ENCODE measurements at places on chromosomes 1 and 21.
A peak's percentile ranks its signal among the peaks of the same experiment; 100 is the strongest.

GRCh38 chr1:1892079-1892762, 1.3 kb upstream of the GNB1 start:
- no peak for DNase-seq

DNA sequence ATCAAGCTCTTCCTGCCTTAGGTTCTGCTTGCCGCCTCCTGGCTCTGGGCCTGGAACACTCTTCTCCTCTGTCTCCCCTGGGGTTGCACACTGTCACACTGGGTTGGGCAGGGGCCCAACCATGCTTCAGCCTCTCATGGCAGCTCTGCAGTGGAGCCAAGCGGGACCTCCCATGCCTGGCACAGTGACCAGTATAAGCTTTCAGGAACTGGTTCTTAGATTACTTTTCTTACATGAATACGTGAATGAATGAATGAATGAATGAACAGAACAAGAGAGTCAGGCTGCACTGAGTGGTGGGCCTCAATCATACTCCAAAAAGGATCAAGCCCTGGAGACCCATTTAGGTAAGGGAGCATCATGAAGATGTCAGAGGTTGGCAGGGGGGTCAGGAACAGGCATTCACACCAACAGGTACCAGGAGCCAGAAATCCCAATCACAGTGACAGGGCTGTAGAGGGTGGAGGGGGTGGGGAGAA, 30.8 kb upstream of the TMEM125 start:
- no peak for DNase-seq

DNA sequence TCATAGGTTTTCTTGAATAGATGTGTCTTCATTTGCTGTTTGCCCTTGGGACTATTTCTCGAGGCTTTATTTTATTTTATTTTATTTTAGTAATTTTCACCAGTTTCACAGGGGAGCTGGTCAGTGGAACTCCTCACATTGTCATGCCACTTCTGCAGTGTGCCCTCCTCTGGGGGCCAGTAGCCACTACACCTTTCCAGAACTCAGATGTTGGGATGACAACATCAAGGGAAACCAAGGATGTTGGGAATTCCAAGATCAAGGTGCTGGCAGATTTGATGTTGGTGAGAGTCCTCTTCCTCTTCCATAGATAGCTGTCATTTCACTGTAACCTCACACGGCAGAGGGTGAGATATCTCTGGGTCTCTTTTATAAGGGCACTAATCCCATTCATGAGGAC, 35.5 kb downstream of the SLC26A9 start:
- no peak for DNase-seq

DNA sequence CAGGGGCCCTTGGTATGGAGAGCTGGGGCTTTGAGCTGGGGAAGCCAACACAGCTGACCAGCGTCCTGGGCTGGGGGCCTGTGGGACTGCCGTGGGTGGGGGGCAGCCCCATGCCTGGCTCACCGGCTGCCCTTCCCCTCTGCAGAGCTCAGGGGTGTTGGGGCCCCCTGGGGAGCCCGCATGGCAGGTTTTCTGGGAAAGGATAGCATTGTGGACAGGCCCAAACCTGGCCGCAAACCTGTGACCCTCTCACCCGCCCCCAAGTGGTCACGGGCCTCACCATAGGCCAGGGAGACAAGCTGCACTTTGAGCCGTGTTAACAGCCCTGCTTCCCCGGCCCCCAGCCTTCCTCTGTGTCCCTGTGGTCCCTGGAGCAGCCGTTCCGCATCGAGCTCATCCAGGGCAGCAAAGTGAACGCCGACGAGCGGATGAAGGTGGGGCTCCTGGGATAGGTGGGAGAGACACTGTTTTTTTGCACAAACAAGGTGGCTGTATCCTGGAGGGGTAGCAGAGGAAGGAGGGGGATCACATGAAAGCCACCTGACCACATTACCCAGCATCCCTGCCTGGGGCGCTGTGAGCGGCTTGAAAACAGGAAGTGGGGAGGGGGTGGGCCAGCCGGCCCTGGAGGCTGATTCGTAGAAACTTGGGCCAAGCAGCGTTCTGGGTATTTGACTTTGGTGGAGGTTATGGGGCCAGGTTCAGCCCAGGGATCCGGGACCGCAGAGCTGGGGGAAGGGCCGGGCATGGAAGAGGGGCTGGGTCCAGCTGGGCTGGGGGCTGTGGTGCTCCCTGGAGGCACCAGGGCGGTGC, 65.9 kb downstream of the PIK3CD start:
- peak; percentile 19 for DNase-seq

DNA sequence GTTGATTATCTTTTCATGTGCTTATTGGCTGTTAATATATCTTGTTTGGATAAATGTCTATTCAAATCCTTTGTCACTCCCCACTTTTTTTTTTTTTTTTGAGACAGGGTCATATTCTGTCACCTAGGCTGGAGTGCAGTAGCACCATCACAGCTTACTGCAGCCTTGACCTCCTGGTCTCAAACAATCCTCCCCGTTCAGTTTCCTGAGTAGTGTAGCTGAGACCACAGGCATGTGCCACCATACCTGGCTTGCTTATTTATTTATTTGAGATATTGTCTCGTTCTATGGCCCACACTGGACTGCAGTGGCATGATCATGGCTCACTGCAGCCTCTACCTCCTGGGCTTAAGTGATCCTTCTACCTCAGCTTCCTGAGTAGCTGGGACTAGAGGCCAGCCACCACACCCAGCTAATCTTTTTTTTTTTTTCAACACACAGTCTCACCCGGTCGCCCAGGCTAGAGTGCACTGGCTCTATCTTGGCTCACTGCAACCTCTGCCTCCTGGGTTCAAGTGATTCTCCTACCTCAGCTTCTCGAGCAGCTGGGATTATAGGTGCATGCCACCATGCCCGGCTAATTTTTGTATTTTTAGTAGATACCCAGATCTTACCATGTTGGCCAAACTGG, 13.9 kb upstream of the MYCL start:
- no peak for DNase-seq

DNA sequence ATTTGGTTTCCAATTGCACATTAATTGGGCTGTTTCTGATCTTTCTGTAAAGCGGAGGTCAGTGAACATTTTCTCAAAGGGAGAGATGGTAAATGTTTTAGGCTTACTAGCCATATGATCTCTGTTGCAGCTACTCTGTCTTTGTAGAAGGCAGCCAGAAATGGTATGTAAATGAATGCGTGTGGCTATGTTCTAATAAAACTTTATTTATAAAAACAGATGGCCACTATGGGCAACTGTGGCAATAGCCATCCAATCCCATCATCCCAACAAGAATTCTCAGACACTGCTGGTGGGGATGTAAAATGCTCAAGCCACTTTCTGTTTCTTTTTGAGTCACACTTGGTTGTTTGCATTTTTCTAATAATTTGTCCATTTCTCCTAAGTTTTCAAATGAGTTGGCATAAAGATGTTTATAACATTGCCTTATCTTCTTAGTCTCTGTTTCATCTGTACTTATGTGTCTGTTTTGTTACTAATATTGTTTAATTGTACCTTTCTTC, 448.8 kb upstream of the VAMP3 start:
- no peak for DNase-seq

GRCh38 chr1:235820061-235820460, 46.6 kb downstream of the LYST start:
- DNase-seq: no peak

GRCh38 chr1:201493757-201494617, 12.9 kb downstream of the CSRP1 start:
- DNase-seq: no peak

DNA sequence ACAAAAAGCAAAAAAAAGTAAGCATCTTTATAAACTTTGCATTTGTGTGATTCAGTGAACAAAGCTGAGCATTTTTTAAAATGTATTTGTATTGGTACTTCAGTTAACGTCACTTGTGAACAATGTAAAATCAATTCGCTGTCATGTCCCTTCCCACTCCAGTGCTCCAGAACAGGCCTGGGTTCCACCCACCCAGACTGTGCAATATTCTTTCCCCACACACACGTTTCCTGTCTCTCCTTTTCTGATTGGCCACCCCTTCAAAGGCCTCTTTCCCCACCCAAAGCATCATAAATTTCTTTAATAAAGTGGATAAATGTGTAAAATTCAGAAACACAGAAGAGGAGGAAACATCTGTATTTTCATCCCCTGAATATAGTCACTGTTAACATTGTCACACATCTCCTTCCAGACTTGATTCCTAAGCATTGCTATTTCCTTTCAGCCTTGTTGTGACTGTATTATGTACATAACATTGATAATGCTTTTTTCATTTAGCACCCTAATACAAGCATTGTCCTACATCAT, 12.0 kb downstream of the CLEC20A start:
- no peak for DNase-seq

GRCh38 chr21:36147911-36148310, 8.7 kb upstream of the DOP1B start:
- DNase-seq: no peak

DNA sequence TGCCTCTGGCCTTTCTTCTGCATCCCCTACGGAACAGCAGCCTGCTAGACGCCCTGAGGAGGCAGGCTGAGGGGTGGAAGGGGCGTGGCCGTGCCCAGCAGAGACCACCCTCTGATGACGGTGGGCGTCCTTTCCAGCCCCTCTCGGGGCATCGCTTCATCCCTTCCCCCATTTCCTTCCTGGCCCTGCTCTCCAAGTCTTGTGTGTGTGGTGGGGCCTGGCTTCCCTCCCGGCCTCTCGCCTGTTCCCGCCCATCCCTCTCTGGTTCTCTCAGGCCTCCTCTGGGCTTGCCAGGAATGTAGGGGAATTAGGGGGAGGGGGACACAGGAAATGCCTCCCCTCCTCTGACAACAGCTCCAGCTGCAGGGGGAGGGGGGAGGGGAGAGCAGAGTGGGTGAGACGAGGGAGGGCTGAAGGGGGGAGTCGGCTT, 51.1 kb downstream of the SKI start:
- no peak for DNase-seq

All from hypothalamus (tissue), 51 donors.